Activated CD8-positive, alpha-beta memory T cell treated with anti-CD3 and anti-CD28 coated beads, Interleukin-2, amount 50 U/mL, for 48 hours (primary cell): ENCODE measurements at places on chromosomes 6 and 20.

DNA sequence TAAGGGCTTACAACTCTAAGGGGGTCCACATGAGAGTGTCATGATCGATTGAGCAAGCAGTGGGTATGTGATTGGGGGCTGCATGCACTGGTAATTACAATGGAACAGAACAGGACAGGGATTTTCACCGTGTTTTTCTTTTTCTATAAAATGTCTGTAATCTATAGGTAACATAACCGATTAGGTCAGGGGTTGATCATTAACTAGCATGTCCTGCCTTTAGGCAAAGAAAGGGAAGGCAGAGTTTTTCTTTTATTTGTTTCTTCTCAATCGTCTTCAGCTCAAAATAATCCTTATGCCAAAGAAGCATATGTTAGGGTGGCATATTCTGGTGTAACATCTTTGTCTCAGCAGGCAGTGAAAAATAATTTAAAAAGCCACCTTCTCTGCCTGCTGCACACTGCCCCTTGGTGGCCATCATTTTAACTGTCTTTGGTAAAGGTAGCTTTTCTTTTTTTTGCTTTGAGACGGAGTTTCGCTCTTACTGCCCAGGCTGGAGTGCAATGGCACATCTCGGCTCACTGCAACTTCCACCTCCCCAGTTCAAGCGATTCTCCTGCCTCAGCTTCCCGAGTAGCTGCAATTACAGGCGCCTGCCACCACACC, 9.7 kb upstream of the CEP43 start:
- DNase-seq: no peak

DNA sequence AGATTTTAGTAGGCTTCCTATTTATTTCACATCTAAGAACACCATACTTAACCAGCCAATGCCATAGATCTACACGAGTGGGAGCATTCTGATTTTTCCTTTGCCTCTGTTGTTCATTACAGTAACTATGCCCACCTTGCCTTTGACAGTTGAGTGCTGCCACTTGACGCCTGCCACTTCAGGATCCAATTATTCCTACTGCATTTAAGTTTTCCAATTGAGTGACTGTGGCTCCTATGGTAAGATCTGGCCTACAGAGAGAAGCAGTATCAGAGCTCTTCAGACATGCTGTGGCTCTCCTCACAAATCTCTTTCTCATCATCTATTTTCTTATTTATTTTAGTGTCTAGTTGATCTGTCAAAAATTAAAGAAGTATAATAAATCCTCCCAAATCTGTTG, 403.0 kb upstream of the SPTLC3 start:
- no peak for DNase-seq

- no peak for DNase-seq
These were observed 105.2 kb upstream of the LRFN2 start for GRCh38 chr6:40692337-40692736.

DNA sequence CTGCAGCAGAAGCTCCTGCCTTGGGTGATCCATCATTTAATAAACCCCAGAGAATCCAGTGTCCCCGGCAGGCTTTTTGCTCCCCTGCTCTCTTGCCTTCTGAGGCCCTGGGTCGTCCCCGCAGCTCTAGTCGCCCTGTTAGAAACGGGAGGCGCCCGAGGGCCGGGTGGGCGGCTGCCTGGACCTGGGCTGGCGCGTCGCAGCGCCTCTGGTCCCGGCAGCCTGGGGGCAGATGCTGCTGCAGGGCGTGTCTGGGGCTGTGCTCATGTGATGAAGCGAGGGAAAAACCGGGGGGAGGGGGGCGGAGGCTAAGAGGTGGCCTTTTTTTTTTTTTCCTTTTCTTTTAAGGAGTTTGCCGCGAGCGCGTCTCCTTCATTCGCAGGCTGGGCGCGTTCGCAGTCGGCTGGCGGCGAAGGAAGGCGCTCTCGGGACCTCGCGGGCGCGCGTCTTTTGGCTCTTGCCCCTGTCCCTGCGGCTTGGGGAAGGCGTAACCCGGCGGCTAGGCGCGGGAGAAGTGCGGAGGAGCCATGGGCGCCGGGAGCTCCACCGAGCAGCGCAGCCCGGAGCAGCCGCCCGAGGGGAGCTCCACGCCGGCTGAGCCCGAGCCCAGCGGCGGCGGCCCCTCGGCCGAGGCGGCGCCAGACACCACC, 394 bp downstream of the AKAP12 start:
- DNase-seq: peak; percentile 75

DNA sequence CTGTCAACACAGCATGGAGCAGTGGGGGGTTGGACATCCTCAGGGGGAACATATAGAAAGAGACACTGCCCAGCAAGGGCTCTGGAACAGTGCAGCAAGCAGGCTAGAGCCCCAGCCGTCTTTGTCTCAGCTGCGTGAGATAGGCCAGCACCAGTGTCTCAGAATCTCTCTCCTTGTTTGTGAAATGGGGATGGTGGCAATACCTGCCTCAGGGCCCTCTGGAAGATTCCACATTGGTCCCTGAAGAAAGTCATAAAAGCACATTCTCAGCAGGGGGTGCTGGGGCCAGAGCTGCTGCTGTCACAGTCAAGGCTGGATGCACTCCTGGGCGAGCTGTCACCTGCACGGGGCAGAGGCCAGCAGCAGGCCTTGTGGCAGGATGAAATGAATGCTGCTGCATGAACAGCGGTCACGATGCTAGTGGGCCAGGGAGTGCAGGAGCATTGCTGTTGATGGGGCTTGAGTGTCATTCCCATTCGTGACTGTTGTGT, 121.7 kb downstream of the SYCP2 start:
- peak; percentile 20 for DNase-seq

DNA sequence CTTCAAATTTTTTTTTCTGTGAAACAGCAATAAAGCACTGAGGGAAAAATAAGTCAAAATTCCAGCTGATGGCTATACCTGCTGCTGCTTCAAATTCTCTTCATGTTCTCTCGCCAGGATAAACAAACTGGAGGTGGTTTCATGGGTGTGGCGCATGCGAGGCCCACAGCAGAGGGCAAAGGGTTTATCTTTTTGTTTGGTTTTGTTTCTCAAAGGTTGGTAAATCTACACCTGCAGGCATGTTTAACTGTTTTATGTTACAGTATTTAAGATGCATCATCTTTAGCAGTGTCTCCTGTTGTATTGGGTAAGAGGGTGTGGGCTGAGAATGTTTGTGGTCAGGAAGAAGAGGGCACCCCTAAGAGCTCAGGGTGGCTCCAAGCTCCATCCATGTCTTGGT, 342.2 kb downstream of the CDH26 start:
- DNase-seq: no peak

DNA sequence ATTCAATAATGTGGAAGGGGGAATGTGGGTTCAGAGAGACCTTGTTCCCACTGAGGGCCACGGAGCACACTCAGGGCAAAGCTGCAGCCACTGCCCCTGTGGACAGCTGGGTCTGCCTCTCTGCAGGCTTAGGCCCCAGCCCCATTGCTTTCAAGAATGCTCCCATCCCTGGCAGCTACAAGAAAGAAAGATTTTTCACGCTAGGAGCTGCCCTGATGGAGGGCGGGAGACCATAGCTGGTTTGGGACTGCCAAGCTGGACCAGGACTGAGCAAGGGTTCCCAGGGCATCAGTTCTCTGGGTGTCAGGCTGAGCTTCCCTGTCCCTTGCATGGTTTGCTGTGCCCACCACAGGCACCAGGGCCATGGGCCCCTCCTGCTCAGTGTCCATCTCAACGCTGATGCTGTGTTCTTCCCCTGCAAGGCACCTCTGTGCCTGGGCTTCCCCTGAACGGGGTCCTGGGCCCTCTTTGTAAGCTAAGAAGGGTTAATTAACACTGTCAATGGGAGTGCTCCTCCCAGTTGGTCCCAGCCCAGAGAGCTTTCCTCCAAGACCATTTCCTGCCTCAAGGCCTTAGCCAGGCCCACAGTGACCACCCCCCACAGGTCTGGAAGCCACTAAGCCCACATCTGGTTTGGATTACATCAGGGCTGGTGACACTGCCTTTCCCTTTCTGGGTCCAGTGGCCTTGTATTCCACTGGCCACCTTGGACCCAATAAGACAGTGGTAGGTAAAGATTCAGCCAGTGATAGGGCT, 8.4 kb downstream of the FOXS1 start:
- DNase-seq: no peak

GRCh38 chr20:33209789-33210188, 7.4 kb upstream of the BPIFA3 start:
- DNase-seq: peak; percentile 65

DNA sequence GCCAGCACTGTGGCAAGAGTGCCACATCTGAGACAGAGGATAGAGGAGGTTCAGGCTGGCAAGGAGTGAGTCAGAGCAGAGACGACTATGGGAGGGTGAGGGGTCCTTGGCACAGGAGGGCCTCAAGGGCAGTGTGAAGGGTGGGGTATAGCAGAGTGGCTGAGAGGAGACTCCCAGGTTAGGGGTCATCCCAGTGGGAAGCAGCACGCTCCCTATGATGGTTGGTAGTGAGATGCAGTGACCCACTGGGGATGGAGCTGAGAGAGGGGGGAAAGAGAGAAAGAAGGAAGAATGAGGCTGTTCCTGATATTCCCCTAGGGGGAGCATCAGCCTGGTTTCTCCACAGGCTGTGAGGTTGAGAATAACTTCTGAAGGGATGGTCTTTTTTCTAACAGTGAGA, 97.3 kb downstream of the INSM1 start:
- DNase-seq: no peak

GRCh38 chr20:891706-892080, 24.4 kb downstream of the ANGPT4 start:
- no peak for DNase-seq

GRCh38 chr6:157585274-157586087, 204.5 kb downstream of the ZDHHC14 start:
- no peak for DNase-seq

DNA sequence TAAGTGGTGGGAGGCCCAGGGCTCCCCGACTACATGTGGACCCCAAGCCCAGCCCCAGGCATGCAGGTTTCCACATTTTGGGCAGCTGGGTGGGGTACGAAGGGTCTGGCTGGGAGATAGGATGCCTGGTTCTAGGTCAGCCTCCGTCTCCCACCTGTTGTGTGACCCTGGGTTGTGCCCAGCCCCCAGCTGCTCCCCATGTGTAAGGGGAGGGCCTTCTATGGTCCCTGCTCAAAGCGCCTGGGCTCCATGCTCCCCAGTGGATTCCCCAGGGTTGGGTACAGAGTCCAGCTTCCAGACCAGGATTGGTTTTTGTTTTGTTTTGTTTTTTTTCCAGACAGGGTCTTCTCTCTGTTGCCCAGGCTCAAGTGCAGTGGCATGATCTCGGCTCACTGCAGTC, 1.1 kb upstream of the VWA7 start:
- no peak for DNase-seq

DNA sequence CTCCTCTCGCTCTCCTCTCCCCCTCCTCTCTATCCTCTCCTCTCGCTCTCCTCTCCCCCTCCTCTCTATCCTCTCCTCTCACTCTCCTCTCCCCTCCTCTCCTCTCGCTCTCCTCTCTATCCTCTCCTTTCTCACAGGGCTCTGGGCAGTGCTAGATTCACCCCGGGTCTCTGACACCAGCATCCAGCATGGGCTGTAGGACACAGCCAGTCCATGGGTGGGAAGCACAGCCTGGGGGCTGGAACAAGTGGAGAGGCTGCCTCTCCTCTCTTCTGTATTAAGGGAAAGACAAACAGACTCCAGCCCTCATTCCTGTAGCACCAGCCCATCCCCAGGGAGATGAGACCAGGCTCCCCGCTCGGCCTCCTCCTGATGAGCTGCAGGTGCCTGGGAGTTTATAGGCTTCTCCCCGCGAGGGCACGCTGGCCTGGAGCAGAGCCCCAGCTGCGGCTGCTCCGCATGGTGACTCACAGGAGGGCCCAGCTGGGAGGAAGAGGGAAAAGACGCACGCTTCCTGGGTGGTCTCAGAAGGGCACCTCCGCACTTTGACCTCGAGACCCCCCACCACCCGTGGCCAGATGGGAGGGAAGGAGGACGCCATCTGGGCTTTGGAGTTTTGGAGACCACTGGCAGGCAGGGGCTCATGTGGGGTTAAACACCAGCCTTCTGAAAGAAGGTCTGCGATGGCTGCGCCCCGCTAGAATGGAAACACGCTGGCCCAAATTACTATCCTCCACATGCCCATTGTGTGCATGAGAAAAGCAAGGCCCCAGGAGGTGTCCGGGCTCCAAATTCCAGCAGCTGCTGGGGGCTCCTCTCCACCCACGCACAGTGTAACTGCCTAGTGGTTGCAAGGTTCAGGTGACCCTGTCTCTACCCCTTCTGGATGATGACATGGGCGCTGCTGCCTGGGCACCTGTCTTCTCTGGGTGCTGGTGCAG, 68.0 kb downstream of the BMP7 start:
- no peak for DNase-seq

- no peak for DNase-seq
These were observed 770 bp downstream of the KIF3B start for GRCh38 chr20:32278199-32278643.

GRCh38 chr6:39941820-39942219, 7.6 kb upstream of the MOCS1 start:
- DNase-seq: no peak

DNA sequence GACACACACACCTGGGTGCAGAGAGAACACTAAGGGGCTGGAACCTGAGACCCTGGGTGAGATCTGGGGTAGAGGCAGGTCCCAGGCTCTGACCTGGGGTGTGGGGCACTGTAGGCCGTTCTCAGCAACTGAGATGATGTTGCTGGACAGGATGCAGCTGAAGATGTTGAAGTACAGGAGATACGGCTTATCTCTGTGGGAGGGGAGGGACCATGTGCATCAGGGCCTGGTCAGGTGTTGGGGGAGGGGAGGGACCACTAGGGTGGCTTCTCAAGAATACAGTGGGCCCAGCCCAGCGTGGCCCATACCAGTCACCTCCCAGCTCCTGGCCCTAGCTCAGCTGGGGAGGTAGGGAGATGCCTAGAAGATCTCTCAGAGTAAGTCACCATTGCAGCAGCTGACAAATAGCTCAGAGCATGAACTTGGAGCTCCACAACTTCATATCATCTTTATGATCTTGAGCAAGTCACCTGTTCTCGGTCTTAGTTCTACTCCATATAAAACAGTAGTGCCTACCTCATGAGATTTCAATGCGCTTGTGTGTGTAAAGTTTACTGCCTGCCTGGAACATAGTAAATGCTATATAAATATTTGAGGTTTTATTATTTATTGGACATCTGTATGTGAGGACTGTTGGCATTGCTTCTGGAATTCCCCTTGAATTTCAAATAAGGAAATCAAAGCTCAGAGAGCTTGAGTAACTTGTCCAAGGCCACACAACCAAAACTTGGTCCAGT, 3.8 kb downstream of the SLC44A4 start:
- DNase-seq: no peak

GRCh38 chr20:1888796-1889463, 6.3 kb upstream of the SIRPA start:
- no peak for DNase-seq

- DNase-seq: no peak
These were observed 35.3 kb downstream of the DSTN start for GRCh38 chr20:17605131-17605660.

DNA sequence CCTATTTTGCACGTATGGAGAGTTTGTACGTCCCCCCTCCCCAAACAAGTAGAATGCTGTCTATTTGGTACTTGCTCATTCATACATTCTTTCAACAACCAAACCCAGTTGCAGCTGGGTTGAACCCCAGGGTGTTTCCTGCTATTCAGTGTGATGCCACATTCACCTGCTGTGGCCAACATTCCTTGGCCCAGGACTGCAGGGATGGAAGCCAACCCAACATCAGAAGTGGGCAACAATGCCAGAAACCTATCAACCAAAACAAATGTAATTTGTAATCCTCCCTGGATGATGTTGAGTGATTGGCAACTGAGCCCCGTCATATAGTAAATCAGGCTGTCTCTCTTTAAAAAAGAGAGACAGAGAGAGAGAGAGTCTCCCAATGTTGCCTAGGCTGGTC, 8.9 kb downstream of the NT5E start:
- no peak for DNase-seq

- no peak for DNase-seq
These were observed 37.9 kb upstream of the MRGBP start for GRCh38 chr20:62758226-62758912.
